ENCODE measurements at places on chromosomes 2 and 18.

GRCh38 chr2:64699712-64700111, 46.0 kb upstream of the SERTAD2 start:
- DNase-seq: peak; percentile 32

GRCh38 chr2:37855283-37856041, 69.6 kb upstream of the RMDN2 start:
- no peak for DNase-seq

GRCh38 chr18:62164855-62165487, 21.9 kb downstream of the PIGN start:
- DNase-seq: no peak

GRCh38 chr2:138503652-138504051, 2.1 kb downstream of the SPOPL start:
- DNase-seq: no peak

DNA sequence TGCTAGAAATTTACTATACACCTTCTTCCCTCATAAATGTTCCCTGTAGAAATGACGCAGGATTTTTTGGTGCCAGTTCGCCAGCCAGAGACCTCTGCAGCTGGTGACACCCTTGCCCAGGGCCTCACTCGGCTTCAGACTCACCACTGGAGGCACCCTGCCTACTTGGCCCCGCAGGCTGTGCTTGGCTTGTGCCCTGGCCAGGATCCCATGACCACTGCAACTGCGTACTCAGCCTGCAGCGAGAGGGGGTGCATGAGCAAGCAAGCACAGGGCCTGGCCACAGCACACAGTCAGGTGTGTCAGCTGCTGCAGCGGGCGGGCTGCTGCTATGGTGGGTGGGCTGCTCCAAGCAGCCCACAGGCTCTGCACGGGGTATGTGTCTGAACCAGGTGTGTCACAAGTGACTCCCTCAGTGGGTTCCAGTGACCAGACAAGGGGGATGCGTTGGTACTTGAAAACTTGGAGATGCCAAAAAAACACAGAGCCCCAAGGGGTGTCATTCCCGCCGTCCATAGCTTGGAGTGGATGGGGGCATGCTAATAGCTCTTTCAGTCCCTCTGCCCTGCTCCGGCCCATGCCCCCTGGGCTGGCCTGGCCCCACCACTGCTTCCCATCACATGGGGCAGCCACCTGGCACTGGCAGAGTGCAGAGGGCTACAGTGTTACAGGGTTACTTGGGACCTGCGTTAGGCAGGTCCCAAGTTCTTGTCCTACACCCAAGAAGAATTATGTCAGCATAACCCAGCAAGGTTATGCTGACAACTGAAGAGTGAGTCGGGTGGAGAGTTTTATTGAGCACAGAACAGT, 46.6 kb upstream of the TANC1 start:
- no peak for DNase-seq

DNA sequence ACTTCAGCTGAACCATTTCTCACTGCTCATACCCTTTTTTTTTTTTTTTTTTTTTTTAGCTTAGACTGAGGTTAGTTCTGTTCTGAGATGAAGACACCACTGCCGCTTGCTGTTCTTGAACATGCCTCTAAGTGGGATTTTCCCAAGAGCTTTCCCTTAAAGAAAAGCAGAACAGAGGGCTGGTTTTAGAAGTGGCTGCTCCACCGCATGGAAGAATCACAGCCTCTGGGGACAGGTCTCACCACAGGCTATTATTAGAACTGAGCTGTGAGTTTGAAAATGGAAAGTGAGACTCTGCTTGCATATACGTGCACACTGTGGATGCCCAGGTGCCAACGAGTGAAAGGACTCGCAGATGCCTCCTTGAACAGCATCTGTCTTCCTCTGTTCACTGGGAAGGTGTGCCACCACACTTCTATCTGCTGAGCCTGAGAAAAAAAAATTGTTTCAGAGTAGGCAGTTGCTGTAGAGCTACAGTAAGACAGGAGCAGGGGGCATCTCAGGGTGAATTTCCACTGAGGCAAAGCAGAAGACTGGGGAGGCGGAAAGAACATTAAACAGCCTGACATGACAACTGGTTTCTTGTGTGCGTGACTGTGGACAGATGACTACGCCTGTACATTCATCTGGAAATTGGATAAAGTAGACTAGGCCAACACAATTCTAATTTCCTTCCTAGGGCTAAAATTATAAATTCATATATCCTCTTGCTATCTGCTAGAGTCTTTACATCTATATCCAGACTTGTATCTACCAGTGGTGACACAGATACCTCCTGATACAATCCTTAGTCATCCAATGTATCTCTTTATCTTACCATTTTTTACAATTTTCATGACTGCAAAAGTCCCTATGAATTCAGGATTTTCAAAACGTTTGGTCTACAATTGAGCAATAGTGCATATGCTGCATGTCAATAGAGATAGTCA, 1045.7 kb upstream of the CELF4 start:
- peak; percentile 7 for DNase-seq

- DNase-seq: no peak
These were observed 3.8 kb upstream of the UXS1 start for GRCh38 chr2:106197878-106198277.

DNA sequence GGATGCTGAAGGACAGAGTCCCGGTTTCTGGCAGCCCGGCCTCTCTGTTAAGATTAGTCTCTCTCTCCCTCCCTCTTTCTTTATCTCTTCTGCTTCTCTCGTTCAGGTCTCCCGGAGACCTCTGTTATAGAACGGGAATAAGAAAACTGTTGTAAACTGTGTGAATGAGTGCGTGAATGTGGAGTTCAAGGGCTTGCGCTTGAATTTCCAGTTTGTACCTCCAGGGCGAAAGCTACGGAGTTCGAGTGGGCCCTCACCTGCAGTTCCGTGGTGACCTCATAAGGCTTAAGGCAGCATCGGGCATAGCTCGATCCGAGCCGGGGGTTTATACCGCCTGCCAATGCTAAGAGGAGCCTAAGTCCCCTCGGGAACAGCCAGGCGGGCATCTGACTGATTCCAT, 26.4 kb downstream of the SKA1 start:
- no peak for DNase-seq

- no peak for DNase-seq
These were observed 9.4 kb upstream of the SOCS6 start for GRCh38 chr18:70279470-70279869.

DNA sequence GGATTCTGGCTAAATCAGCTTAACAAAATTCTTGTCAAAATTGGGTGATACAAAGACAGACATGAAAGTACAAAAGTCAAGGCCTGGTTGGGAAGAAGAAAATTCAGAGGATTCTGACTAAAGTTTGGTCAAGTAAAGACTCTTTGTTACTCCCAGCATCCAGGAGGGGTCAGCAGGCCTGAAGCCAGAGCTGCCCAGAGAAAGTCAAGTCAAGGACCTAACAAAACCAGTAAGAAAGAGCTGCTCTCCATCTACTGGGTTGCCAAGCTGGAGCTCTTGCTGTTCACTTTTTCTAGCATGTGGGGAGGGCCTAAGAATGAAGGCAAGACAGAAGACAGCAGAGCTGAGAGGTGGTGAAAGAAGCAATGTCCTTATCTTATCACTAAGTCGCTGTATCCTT, 143.3 kb downstream of the C1D start:
- no peak for DNase-seq

DNA sequence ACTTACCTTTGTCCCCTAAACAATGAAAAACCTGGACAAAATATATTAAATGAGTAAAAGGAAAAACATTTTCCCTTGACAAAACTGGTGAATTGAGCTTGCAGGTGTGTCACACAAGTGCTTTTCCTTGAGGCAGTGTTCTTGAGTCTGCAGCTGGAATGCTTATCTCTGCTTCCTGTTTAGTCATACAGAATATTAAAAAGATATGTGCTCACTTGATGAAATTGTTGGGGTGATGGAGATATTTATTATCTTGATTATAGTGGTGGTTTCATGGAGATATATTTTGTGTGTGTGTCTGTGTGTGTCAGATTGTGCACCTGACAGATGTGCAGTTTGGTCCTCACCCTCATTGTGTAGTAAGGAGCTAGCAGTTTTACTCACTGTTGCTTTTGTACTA, 3.3 kb downstream of the TAF1B start:
- no peak for DNase-seq
